ENCODE measurements at places on chromosomes 7 and 10. TPM values are rescaled to one million over a fixed set of nuclear protein-coding genes. Genes with fewer than 3 reads are reported as not detected.
A peak's percentile ranks its signal among the peaks of the same experiment; 100 is the strongest.

GRCh38 chr7:471191-471865 is 48.3 kb downstream of the PDGFA start:
- DNase-seq = no peak

DEPP1 gene
- 1.1 TPM for total RNA-seq

GRCh38 chr10:122141821-122142640 is 129.1 kb upstream of the BTBD16 start:
- DNase-seq = no peak

- DNase-seq = no peak
Observed at GRCh38 chr10:35079763-35080162, 10.4 kb downstream of the CUL2 start.

GRCh38 chr10:106557951-106558733 is 606.4 kb downstream of the SORCS1 start:
- DNase-seq = no peak

DNA sequence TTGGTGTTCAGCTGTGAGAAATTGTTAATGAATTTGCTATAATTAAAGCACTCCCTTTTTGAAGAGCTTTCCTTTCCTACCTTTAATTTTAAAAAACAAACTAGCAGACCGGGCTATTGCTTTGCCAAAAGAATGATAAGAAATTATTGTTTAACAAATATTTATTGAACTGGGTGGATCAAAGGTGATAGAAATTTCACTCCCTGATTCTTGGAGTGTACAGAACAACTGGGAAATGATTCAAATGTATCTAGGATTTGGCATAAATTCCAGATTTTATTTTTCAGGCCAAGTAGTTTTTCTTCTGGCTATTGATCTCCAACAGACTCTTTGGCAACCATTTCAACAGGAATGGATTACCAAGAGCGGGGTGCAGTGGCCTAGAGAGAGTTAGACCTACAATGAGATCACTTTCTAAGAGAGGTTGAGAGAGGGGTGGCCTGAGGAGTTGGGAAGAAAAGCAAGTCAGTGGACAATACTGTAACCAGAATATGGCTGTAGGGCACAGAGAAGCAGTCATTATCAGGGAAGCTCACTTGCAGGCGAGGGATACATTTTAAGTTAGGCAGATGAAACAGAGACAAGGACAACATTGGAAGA is 71.9 kb downstream of the PLXDC2 start:
- no peak for DNase-seq

DNA sequence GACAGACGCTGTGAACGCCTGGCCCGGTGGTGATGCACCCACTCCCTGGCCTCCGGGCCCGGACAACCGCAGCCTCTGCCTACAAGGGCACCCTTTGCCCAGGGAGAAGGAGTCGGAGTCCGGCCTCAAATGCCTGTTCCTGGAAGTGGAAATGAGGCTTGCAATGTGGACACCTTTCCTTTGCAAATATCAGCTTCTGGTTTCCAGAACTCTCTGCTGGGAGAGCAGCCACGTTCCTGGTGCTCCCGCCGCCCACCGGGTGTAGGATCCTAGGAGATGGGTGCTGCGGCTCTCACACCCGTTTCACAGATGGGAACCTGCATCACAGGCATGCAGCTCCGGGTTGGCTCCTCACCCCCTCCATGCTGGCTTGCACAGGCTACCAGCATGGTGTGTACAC is 2.9 kb downstream of the FOXL3 start:
- DNase-seq = no peak

DNA sequence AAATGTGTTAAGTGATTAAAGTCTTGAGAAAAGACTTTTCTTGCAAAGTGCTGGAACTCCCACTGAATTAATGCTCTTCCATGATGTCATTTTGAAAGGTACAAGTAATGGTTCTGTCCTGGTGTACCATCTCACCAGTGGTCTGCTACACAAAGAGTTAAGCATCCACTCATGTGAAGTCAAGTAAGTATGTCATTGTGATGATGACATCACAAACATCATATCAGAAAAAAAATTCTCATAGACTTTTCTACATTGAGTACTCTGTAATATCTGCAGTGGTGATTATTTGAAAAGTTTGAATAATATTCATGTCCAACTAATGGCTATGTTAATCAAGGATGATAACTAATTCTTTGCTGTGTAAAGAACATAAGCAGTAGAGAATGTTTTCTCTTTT is 22.6 kb downstream of the WDR11 start:
- DNase-seq = no peak

PON3 gene
- total RNA-seq = not detected

DNA sequence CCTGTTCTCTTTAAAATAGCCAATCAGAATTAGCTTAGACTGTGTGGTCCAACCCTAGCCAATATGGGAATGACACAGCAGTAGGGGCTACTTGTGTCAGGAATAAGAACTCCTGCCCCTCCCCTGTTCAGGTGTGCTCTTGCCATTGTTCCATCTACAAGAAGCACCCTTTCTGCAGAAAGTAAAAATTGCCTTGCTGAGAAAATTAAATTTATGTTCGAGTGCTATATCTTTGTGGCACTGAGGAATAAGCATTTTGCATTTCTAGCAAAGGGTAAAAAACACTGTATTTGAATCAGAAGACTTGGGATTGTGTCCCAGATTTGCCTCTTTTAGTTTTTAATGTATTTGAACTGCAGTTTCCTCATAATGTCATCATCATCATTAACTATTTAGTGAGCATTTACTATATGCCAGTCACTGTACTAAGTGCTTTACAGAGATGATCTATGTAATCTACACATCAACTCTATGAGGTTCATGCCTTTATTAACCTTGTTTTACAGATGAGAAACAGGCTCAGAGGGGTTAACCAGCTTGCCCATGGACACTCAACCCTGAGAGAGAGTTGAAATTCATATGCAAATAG is 28.9 kb upstream of the XRCC2 start:
- no peak for DNase-seq

- DNase-seq = peak; percentile 48
Observed at GRCh38 chr7:98420966-98421612, 20.2 kb upstream of the BAIAP2L1 start.

DNA sequence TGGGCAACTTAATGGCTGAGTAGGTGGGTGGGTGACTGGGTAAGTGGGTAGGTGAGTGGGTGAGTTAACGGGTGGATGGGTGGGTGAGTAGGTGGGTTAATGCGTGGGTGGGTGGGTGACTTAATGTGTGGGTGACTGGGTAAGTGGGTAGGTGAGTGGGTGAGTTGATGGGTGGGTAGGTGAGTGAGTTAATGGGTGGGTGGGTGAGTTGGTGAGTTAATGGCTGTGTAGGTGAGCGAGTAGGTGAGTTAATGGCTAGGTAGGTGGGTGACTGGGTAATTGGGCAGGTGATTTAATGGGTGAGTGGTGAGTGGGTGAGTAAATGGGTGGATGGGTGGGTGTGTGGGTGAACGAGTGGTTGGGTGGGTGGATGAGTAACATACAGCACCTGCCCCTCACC is 243.0 kb upstream of the MGMT start:
- DNase-seq = no peak

CYP3A7 gene
- not detected for total RNA-seq

DNA sequence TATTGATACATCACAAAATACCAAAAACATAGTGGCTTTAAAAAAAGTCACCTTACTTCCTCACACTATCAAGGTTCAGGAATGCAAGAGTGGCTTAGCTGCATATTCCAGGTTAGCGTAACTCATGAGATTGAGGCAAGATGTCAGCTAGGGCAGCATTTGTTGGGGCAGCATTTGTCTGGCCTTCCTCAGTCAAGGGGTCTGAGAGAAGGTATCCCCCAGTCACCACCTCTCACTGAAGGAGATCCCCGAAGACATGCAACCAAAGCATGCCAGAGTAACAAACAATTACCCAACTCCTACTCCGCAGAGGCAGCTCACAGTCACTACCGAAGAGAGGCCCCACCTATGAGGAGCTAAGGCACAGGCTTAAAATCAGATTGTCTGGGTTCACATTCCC is 48.4 kb downstream of the C10orf71 start:
- DNase-seq = no peak

DNA sequence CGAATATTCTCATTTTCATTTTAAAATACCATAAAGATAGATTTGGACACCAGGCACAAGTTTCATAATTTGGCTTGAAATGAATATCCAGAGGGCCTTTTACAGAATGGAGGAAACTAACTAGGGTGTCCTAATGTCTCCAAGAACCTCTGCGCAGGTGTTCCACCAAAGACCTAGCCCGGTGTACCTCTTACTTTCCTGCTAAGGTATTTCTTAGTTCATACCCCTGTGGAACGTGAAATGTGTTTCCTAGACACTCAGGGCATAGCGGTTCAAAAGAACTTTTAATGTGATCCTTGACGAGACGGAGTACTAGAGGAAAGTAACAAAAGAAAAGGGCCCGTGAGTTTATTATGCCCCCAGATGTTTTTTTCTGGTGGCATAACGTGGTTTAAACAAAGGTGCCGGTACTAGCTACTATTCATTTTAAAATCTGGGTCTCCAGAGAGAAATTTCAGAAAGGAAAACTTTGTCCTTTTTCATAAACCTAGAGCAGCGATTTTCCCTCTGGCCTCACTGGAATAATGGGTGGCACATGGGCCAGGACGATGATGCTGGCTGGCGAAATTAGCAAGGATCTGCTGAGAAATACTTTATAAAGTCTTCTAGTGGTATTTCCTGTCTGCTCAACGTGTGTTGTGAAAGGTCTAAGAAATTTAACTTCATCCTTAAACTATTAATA is 1.4 kb downstream of the APBB1IP start:
- no peak for DNase-seq

GRCh38 chr10:73209705-73210104 is 37.4 kb downstream of the DNAJC9 start:
- DNase-seq = no peak

FEZF1 gene
- total RNA-seq = 114 TPM

DNA sequence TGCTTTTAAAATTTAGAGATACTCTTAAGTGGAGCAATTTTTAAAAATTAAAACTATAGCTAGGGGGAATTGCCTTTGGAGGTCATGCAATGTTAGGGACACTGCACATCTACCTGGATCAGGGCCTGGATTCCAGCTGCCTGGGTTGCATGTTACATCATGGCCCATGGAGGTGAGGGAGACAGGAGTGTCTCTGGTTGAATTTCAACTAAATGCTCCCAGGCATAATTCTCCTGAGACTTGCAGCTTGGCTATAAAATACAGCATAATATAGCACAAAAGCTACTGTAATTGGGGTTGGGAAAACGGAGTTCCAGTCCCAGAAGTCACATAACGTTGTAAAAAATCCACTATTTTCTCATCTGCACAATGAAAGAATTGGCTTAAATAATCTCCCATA is 782.5 kb downstream of the LRMDA start:
- DNase-seq = no peak

- no peak for DNase-seq
Observed at GRCh38 chr7:66198469-66198868, 6.7 kb upstream of the TPST1 start.

DNA sequence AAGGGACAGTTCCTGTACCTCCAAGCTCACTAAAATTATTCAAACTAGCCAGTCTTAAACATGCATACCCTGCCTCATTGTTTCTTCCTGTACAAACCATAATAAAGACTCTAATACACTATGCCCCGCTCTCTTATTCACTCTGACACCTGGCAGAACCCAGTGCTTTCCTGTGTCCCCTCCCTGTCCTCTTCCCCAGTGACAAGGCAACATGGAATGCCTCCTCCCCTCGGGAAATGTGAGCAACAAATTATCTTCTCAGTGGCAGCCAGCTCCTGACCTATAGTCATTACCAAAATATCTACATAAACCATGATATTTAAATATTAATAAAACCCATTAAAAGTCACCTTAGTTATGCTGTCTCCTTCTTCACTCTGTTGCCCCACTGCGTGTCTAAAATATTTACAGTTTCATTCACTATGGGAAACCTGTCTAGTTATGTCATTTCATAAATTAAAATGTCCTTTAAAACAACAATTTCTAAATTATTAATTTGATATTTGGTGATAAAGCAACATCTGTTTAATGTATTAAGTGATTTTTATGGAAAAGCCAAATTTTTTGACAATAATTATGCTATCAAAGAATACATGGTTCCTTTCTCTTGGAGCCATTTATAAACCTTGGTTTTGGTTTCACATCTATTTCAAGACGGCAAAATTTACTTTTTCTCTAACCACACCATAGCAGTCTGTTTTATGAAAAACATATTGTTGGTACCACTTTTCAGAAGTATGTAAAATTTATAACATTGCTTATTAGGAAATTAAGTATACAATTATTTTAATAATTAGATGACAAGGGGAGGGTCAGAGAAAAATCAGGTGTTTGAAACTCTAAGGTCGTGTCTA is 1355.2 kb downstream of the XPNPEP1 start:
- DNase-seq = no peak

GET4 gene
- 49.7 TPM for total RNA-seq

CALU gene
- total RNA-seq = 161 TPM

DNA sequence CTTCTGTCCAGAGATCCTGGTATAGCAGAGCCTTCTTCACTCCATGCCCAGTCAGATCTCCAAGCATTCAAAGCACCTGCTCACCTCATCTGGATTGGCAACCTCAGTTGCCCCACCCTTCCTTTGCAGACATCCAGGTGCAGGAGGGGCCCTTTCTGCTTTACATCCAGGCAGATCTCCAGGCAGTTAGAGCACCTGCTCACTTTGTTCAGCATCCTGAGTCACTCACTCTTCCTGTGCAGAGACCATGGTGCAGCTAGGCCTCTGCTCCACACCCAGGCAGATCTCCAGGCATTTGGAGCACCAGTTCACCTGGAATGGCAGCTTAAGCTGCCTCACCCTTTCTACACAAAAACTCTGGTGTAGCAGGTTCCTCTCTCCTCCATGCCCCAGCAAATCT is 153.1 kb downstream of the CDK14 start:
- no peak for DNase-seq

CAPZA2 gene
- 118 TPM for total RNA-seq

GRCh38 chr10:43809211-43809930 is 160.7 kb upstream of the ZNF32 start:
- DNase-seq = no peak

GRCh38 chr7:107166736-107167426 is 1.9 kb upstream of the HBP1 start:
- DNase-seq = no peak

DNA sequence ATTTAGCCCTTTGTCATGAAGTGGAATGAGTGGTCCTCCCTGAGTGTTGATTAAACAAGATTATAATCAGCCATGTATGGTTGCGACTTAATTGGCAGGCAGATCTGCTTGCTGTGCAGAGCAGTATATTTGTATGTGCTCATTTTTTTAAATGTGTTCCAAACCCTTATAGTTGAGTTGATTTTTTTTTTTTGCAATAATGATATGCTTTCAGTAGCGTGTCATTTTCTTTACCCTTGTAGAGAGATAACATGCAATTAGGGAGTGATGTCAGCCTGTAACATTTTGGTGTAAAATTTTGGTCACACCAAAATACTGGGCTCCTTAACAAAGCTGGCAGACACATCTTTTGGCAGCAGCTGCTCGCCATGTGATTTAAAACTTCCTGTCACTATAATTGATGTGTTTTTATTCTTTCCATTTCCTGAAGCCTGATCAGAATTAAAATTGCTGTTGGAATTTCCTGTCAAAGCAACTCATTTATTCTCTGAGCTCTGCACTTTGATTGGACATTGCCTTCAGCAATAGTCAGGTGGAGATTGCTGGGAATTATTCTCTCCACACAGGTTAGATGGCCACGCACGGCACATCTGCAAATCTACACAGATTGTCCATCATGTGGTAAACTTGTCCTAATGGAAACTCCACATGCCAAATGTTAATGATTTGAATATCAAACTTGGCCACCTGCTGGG is 125.3 kb downstream of the DYNC1I1 start:
- DNase-seq = peak; percentile 97

ZNRF2 gene
- total RNA-seq = 8.1 TPM

ERVW-1 gene
- total RNA-seq = not detected

GRCh38 chr7:156222151-156222550 is 409.9 kb upstream of the SHH start:
- DNase-seq = no peak

All from A673 (cell line).